Activated gamma-delta T cell treated with Interleukin-2 at 50 U/mL for 16 hours (primary cell): ENCODE measurements at places on chromosomes 16 and 17.

- DNase-seq, result no peak
These were observed 702.6 kb upstream of the CDH8 start for GRCh38 chr16:62738666-62739460.

DNA sequence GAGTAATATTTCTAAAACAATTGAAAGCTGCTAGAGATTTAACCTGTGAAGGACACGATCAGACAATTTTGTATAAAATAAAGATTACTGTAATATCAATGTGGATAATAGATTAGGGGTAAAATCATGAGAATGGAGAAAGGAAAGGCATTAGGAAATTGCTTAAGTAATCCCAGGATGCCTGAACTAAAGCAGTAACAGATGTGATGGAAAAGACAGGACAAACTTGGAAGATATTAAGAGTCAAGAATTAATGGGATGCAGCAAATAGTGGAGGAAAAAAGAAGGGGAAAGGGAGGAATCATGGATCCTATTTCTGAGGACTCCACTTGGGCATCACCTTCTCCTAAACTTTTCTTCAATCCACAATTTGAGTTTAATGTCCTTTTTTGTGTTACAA is 437.1 kb upstream of the PMFBP1 start:
- no peak for DNase-seq

DNA sequence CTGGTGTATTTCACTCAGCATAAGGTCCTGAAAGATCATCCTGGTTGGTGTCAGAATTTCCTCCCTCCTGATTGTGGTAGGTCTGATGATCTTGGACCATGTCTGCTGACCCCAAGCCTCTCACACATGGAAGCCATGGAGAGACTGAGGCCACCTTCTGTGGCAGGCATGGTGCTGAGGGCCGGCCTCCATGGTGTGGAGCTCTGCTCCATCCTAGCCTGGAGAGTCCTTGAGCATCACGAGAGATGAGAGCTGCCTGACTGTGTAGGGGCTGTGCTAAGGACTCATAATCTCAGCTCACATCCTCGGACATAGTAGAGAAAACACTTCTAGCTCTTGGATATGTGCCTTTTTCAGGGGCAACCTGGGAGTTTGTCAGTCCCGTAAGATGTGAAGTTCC is 40.6 kb downstream of the MPRIP start:
- DNase-seq, result no peak

DNA sequence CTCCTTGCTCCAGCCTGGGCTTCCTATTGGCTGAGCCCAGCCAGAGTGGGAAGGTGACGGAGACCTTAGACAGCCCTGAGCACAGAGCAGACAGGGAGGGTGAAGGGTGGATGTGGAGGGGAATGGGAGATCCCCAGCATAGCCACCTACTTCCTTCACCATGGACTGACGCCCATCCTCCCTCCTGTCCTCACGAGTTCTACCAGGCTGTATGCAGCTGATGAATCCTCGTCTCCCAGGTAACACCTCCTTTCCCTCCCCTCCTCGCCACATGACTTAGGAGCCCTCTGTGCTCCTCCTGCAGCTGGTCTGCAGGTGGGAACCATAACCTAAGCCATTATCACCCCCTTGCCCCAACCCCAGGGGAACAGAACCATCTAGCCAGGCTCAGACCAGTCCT is 9.0 kb upstream of the CRHR1 start:
- no peak for DNase-seq

DNA sequence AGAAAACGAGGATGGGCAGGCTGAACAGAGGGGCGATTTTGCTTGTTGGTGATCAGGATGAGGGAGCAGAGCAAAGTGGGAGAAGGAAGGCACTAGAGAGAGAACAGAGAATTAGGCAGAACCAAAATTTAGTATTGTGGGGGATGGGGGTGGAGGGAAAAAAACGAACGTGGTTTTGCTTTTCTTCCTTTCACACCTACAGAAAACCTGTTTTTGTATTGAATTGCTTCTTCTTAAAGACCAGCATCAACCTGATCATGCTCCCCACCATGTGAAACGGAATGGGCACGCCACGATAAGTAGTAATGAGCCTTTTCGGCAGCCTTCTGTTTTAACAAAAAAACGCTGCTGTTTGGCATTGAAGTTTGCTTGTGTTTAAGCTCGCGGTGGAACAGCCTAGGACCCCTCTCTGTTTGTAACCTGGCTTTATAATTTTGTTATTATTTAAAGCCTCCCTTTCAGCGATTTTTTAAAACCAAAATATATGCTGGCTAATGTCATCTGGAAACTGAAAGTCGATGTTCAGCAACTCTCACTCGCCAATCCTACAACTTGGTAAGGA is 36.8 kb downstream of the ERCC4 start:
- DNase-seq, result no peak
